ENCODE measurements at places on chromosomes 12 and 14.
A peak's percentile ranks its signal among the peaks of the same experiment; 100 is the strongest.

- DNase-seq: no peak
These were observed 42.6 kb upstream of the REP15 start for GRCh38 chr12:27653661-27654060.

- peak; percentile 67 for DNase-seq
These were observed 9.2 kb upstream of the ABCD2 start for GRCh38 chr12:39628836-39629235.

DNA sequence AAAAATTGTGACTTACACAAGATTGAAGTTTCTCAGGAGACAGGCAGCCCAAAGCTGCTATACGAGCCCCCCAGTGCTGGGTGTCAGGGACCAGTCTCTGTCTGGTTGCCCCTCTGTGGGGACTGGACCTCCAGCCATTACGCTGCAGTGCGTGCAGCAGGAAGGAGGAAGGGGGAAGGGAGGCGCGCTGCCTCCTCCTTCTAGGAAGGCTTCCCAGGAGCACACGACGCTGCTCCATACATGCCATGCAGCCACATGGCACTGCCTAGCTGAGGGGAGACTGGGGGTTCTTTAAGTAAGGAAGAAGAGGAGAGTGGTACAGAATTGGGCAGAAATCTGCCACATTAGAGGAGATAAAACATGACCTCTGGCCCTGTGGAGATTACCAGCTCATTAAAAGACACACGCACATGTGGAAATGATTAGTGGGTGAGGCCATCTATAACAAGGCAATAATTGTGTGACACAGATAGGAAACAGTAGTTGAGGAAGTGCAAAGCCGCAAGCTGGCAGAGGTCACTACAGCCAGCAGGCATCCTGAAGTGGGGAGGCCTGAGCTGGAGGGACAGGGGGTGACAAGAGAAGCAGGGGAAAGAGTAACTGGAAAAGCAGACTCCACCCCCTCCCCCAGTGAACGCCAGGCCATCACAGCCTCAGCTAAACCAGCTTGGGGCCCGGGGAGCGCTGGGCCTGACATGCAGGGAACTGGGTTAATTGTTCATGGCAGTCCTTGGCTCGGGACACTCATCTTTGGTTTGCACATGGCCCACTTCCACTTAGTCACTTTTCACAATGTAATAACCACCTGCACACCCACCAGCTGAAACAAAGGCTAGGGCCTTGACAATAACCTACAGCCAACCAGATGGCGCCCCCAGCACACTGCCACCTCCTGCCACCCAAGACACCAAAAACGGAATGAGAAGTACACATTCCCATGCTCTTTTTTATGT is 39.6 kb downstream of the CCDC88C start:
- DNase-seq: peak; percentile 47

DNA sequence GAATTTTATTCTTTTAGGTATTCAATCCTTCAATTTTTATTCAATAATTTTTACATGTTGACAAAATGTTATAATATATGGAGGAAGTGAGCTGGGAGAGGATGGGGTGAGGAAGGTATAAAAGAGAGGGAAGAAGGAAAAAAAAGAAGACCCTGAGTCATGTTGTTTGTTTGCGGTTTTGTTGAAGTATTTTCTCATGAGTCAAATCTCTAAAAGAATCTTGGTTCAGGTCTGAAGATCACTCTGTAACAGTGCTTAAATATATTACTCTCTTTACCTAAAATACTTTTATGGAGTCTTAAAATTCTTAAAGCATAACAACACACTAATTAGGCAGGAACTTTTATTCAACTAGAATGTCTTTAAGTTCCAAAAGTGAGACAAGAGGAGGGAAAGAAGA is 489.6 kb upstream of the GARIN6 start:
- no peak for DNase-seq

DNA sequence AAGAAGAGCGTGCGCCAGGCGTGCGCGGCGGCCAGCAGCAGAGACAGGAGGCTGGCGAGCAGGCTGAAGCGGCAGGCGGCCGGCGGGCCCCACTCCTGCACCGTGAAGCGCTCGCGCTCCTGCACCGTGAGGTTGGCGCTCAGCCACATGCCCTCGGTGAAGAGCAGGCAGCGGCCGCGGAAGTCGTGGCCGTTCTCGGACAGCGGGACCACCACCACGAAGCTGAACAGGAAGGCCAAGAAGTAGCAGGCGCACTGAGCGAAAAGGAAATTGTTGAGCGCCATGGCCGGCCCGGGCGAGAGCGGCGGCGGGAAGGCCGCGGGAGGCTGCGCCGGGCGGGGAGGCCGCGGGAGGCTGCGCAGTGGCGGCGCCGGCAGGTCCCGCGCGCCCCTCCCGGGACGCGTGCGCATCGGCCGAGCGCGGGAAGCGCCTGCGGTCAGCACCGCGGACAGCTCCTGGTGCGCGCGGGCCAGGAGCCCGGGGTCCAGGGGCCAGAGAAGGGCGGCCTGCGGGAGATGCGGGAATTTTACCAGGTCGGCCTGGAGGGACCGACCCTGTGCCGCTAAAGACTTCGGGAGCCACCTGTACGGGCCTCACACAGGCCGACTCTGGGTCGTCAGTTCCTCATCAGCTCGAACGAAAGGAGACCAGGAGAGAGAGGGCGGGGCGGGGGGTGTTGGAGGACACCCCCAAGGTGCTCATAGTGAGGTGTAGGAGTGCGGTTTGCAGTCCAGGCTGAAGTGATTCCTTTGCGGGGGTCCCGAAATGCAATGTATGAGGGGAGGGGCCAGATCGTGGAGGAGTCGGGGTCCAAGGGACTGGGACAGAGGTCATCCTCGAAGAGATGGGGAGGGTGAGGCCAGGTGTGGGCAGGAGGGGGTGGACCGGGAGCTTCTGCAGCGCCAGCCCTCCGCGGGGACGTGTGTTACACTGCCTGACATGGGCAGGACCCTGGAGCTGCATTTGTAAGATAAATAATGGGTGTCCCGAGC is at the start of gene TMEM179:
TSS of gene TMEM179 (minus strand) at position 315 of the 992 bp plus-strand sequence. CDS start at position 284, 31 bp downstream.
- no peak for DNase-seq

All from CD4-positive, alpha-beta T cell treated with Interleukin-17A for 1 hour (primary cell).